ENCODE measurements at places on chromosomes 16 and 17.

DNA sequence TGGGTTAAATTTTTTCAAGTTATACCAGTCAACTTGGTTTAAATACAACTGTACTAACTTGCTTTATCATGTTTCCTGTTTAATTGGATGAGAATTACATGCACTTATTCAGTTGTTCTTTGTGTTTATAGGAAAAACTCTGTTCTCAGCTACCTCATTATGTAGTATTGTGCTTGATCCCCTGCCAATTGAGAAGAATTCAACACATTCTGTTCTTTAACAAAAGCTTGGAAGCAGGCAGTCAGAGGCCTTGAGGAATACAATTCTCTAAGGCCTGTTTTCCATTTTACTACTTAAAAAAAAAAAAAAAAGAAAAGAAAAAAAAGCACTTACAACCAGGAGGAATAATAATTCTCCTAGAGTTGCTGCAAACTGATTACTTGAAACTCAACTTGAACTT lies 60.6 kb upstream of the CMIP start:
- DNase-seq = no peak

DNA sequence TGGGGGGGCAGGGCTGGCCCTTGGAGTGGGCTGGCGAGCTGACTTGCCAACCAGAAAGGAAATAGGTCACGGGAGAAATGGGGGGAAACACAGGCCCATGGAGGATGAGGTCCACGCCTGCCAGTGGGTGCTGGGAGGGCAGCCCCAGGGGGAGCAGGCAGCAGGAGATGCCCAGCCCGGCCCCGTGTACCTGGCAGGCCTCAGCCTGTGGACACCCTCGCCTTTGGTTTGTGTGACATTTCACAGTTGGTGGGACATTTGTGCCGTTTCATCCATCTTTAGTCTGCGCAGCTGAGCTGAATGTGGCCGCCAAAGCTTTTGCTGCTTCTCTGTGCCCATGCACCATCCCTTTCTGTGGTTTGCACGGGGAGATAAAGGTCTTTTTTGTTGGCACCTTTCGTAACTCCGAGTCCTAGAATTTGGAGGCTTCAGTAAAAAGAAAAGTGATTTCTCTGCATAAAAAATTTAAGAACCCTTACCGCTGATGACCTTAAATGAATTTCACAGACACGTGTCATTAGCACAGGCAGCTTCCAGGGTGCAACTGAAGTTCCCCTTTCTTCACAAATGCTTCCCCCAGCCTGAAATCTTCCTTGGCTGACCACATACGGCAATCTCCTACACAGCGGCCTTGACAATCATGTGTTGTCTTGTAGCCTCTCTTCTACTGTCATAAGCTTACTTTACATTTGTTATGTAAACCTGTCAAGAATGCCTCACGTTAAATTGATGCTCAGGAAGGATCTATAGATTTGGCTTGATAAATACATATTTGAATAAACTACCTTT lies 193.6 kb downstream of the RPTOR start:
- DNase-seq = no peak

DNA sequence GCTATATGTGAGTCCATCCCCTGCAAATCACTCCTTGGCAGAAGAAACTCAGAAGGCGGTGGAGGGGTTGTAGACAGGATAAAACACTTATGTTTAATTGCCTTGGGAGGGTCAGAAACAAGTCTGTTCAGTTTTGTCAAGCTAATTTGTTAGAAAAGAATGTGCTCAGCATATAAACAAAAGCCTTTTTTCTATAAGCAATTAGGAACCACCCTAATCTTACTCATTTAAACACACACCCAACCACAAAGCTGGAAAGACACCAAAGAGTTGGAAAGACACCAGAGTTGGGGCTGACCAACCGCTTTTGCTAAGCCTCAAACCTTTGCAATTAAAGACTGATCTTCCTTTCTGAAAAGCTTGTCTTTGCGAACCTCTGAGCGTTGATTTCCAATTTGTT lies 439.2 kb upstream of the ERCC4 start:
- no peak for DNase-seq

- DNase-seq = no peak
Measured at GRCh38 chr16:10343124-10343760, 42.6 kb upstream of the ATF7IP2 start.

DNA sequence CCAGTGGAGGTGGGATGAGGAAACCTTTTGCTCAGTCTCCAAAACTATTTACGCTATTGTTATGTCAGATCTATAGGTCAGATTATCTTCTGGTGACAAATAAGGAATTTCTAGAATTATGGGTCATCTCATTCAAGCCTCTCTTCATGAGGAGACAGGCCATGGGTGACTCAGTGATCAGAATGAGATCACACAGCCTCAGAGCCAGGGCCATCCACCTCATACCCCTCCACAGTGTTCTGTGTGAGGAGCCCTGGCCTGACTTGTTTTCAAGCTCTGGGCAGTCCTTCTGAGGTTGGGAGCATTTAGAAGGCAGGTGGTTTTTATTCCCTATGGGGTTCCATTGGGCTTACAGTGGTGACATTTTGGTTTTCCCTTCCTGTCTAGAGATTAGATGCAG lies 26.5 kb downstream of the YPEL2 start:
- DNase-seq = peak; percentile 53

DNA sequence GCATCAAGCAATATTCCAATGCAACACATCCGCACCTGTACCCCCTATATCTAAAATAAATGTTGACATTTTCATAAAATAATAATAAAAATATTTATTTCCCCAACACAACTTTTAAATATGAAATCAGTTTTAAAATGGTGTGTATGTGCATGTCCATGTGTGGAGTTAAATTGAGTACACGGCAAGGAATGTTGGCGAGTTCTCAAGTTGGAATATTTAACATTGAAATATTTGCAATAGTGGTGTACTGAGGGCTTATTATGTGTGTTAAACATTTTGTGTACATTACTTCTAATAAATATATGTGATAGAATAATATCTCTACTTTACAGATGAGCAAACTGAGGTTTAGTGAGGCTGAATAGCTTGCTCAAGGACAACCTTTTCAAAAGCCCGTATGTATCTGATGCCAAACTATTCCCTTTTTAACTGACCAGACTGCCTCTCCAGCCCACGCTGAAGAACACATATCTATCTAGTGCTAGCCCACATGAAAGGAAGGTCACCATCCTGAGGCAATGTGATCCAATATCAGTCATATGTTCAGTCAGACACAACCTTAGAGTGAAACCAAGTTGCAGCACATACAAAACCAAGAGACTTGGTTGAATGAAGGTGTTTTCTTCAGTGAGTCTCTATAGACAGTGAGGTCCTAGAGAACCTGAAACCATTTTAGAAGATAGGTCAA lies 192.2 kb upstream of the CDH11 start:
- DNase-seq = no peak

GRCh38 chr17:72565006-72565405 lies 444.2 kb downstream of the SOX9 start:
- no peak for DNase-seq

DNA sequence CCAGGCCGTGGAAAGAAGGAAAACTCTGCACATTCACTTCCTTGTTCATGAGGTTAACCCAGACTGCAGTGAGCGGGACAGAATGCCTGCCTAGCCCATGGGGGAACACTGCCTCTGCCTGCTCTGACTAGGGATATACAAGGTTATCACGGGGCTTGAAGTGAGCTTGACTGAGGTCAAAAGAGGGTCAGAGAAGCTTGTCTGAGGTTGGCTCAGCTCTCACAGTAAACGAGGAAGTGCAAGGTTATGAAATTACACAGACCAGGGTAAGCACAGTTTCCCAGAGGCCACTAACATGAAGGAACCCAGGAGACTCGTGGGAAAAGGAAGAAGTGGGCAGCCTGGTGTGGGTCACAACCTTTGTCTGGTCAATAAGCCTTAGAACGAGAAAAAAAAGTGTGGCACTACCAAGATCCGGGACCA lies 28.7 kb downstream of the HIC1 start:
- no peak for DNase-seq

- no peak for DNase-seq
Measured at GRCh38 chr17:35559495-35560210, 966 bp downstream of the SLFN14 start.

- no peak for DNase-seq
Measured at GRCh38 chr16:86150641-86151238, 251.8 kb downstream of the IRF8 start.

DNA sequence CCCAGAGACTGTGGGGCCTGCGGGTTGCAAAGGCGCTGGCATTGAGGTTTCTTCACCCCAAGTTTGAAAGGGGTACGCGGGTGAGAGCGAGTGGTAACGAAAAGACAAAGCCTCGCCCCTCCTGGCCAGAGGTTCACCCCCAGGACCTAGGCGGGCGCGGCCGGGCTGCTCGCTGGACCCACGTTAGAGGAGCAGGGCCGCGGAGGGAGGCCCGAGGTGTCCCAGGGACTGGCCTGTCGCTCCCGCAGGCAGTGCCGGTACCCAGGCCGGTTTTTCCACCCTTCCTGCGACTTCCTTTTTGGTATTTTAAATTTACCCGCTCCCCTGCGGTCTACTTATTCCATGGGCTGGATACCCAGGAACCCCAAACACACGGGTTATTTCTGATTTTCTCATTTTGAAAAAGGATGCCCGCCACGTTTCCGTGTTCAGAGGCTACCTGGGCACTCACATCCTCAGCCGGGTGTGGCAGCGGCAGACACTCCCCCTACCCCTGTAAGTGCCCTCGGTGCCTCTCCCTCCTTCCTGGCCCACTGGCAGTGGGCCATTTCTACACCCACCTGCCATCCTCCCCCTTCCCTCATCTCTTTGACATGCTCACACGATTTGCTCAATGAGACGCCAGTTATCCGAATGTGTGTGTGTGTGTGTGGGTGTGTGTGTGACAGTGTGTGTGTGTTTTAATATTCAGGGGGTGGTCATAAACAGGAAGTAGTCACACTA lies 1.6 kb upstream of the FOXL1 start:
- no peak for DNase-seq

DNA sequence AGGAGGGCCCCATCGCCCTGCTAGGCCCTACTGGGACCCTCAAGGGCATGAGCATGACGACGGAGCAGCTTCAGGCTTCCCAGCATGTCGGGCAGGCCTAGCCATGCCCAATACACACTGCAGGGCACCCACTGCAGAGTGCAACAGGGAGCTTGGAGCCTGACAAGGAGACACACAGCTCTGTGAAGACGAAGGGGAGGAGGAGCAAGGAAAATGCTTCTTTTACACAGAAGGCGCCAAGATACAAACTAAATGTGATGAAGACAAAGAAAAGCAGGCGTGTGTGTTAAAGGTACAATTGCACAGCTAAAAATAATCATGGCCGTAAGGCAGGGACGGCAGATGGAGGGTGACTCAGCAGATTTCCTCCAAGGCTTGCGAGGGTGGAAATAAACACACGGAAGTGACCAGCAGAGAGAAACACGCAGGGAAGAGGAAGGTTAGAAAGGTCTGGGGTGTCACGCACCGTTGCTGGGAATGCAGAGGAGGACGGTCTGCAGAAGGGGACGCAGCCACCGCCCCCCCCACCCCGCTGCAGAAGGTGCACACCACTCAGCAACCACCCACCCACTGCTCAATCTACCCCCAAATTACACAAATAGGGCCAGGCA lies 108.5 kb downstream of the ZNF778 start:
- no peak for DNase-seq

- DNase-seq = no peak
Measured at GRCh38 chr17:17525311-17525710, 29.1 kb upstream of the RASD1 start.

- no peak for DNase-seq
Measured at GRCh38 chr17:52378860-52379259, 220.3 kb upstream of the CA10 start.

GRCh38 chr17:7857713-7858521 lies at the start of gene CYB5D1:
Gene CYB5D1 (plus strand): TSS chr17:7858003. CDS start chr17:7858135, 132 bp downstream.
- peak; percentile 94 for DNase-seq

GRCh38 chr17:57696050-57696449 lies 49.0 kb downstream of the CCDC182 start:
- no peak for DNase-seq

DNA sequence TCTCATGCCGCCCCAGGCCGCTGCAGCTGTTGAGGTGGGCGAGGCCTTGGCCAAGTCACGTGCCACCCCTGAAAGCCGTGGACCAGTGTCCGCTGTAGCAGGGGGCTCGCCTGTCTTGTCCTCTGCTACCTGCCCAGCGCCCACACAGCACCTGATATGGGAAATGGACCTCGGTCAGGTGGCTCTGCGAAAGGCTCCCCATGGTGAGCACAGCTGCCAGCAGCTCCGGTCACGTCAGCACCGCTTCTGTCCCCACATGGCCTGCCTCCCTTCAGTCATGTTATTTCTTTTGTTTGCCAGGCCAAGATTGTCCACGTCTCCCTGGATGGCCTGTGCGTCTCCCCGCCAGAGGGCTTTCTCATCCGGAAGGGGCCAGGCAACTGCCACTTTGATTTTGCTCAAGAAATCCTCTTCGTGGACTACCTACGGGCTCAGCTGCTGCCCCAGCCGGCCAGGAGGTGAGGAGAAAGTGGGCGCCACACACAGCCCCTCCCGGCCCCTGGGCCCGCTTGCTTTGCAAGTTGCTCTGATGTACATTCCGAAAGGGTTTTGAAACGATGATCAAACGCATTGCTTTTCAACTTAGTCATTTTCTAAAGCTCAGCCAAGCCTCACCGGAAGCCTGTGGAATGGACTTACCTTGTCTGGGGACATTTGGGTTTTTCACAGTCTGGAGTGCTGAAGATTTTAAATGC lies 219.8 kb downstream of the KATNIP start:
- DNase-seq = no peak

GRCh38 chr17:51585514-51586104 lies 325.3 kb downstream of the UTP18 start:
- no peak for DNase-seq

DNA sequence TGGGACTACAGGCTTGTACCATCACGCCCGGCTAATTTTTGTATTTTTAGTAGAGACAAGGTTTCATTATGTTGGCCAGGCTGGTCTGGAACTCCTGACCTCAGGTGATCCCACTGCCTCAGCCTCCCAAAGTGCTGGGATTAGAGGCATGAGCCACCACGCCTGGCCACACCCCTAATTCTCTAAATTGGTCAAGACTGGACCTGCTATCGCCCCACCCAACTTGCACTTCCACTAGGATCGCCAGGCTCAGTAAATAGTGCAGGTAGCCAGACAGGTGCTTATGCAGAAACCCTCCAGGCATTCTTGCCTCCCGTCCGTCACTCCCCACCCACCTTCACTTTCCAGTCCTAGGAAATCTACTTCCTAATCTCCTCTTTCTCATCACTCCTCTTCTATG lies 481.4 kb upstream of the EEF2KMT start:
- no peak for DNase-seq

DNA sequence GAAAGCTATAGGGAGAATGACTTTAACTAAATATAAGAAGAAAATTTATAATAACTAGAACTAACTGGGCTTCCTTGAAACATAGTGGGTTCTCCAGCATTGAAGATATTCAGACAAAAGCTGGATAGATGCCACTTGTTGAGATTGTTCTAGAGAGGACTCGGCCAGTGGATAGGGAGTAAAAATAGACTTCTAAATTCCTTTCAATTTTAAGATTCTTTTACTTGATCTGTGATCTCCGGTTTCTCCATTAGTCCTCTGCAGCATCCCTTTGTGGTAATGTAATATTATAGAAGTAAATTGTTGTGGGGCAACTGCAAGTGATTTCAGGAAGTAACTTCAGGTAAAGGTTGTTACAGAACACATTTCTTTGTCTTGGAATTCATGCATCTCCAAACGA lies 10.3 kb upstream of the RARA start:
- no peak for DNase-seq
